ENCODE measurements at places on chromosomes 2 and 18.

GRCh38 chr2:108986916-108987510 lies 2.0 kb downstream of the EDAR start:
- no peak for DNase-seq

DNA sequence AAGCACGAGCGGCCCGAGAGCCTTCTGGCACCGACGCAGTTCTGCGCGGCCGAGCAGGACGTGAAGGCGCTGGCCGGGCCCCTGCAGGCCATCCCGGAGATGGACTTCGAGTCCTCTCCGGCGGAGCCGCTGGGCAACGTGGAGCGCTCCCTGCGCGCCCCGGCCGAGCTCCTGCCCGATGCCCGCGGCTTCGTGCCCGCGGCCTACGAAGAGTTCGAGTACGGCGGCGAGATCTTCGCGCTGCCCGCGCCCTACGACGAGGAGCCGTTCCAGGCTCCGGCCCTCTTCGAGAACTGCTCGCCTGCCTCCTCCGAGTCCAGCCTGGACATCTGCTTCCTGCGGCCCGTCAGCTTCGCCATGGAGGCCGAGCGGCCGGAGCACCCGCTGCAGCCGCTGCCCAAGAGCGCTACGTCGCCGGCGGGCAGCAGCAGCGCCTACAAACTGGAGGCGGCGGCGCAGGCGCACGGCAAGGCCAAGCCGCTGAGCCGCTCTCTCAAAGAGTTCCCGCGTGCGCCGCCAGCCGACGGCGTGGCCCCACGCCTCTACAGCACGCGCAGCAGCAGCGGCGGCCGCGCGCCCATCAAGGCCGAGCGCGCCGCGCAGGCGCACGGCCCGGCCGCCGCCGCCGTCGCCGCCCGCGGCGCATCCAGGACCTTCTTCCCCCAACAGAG lies 70.4 kb downstream of the ARHGEF33 start:
- DNase-seq: no peak

- no peak for DNase-seq
These were observed 252.4 kb upstream of the SPOPL start for GRCh38 chr2:138249207-138249606.

DNA sequence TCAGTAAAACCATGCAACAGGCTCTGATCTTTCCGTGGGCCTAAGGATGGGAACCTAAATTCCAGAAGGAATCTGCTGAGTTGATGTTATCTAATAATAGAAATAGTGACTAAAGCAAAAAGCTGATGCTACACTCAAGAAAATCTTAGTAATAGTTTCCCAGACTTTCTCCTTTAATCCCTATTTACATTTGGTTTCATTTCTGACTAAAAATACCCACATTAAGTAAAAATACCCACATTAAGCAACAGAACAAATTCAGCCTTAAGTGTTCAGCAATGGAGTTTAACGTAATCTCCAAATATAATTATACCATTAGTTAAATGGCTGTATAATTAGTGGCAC lies 50.3 kb downstream of the CCBE1 start:
- DNase-seq: no peak

DNA sequence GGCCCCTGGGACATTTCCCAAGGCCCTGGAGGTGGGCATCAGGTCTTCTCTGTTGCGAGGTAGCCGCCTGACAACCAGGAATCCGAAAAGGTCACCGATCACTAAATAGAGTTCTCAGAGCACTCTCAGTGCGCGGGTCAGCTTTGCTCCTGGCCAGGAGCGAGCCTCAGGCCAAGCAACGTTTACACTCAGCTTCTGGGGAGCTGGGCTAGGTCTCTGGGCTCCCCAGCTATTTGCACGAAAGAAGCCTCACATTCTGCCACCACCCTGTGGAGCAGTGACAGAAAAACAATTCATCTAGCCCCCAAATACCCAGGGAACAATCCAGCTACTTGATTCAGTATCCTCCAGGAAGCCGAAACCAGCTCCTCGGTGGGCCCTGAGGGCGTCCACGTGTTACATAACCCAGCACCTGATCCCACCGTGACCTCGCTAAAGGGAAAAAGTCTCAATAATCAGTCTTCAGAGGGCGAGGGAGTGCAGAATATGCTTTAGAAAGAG lies 3.3 kb downstream of the SH3BP4 start:
- DNase-seq: no peak

- no peak for DNase-seq
These were observed 175.5 kb downstream of the ZFP36L2 start for GRCh38 chr2:43050866-43051265.

- DNase-seq: no peak
These were observed 1412.0 kb upstream of the ZEB2 start for GRCh38 chr2:145931781-145932395.

- DNase-seq: no peak
These were observed 547.5 kb upstream of the TNP1 start for GRCh38 chr2:217407362-217407761.

DNA sequence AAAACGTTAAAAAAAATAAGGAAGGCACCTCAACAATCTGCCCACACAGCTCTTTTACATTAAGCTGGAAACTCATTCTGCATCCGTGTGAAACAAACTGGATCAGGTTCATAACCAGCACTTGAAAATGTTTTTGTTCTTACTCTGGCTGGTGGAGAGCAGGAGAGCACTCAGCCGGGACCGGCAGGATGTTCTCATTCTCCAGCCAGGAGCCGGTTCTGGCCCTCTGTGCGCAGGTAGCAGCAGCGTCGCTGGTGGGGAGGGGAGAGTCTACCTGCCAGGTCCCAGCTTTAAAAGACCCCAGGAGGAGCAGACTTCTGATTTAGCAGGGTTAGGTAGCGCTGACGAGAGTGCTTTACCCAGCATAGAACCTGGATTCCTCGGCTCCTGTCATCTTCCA lies 834.9 kb upstream of the SALL3 start:
- no peak for DNase-seq
